ENCODE measurements at places on chromosomes 6 and 20.

- peak; percentile 46 for DNase-seq
Observed at GRCh38 chr6:26250698-26251044, 114.3 kb upstream of the BTN3A2 start.

GRCh38 chr20:58976061-58976730, 4.9 kb upstream of the NELFCD start:
- DNase-seq, result no peak

DNA sequence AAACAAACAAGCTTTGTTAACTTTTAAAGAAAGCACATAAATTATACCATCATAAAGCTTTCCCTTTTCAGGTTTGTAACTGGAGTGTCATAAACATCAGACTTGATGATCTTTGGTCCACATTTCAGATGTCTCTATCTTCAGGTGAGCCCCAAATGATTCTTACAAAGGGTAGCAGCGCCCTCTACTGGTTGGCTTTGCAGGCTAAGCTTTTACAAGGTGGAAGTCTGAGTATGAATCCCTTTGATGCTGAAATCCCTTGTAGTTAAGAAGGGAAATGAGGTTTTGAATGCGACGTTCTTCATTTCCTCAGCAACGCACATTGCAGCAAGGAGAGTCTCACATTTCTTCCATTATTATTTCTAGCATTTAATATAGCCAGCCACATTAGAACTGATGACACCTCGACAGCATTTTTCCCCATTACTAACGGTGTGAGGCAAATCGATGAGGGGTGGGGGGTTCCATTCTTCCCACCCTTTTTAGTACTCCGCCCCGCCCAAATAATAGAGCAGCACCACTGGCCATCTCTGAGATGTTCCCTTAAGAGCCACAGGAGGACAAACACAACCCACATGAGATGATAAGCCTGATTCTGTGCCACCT, 126.3 kb upstream of the NT5E start:
- DNase-seq, result peak; percentile 3

- no peak for DNase-seq
Observed at GRCh38 chr20:32975698-32976674, 28.2 kb downstream of the SUN5 start.

GRCh38 chr20:10604865-10605440, 68.8 kb downstream of the JAG1 start:
- no peak for DNase-seq

- no peak for DNase-seq
Observed at GRCh38 chr6:30876039-30876730, 8.1 kb upstream of the DDR1 start.

- DNase-seq, result no peak
Observed at GRCh38 chr6:118813775-118814174, 80.2 kb upstream of the ASF1A start.

GRCh38 chr6:142935553-142936517, 9.1 kb downstream of the HIVEP2 start:
- peak; percentile 22 for DNase-seq

DNA sequence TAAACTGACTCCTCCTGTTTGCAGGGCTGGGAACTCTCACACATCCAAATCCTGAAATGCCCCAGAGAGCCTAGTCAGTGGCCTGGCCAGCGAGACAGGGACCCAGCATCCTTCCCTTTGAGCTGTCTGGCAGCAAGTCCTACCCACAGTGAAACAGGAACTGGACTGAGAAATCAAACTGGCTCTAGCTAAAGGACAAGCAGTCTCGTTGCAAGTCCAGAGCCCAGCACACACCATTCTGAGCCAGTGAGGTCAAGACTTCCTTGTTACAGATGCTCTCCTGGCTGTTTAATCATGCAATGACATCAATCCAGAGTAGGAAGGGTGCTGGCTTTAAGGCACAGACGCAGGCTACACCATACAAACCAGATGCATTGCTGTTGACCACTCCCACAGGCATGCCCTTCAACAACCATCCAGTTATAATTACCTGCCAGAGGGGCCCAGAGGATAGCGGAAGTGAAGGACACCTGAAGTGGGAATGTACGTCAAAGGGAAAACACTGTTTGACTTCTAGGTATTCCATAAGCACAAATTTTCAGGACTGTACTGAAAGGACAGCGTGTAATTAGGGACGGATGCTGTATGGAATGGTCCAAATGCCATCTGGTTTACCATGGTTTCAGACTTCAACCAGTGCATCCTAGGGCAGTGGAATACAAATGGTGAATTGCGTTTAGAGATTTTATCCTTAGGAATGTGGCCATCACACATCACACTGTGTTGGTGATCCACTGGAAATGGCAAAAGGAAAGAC, 114.4 kb downstream of the SLC23A2 start:
- DNase-seq, result no peak

- DNase-seq, result no peak
Observed at GRCh38 chr6:119283214-119283613, 66.3 kb downstream of the MAN1A1 start.

GRCh38 chr6:80105972-80106417, 476 bp upstream of the BCKDHB start:
- DNase-seq, result no peak

DNA sequence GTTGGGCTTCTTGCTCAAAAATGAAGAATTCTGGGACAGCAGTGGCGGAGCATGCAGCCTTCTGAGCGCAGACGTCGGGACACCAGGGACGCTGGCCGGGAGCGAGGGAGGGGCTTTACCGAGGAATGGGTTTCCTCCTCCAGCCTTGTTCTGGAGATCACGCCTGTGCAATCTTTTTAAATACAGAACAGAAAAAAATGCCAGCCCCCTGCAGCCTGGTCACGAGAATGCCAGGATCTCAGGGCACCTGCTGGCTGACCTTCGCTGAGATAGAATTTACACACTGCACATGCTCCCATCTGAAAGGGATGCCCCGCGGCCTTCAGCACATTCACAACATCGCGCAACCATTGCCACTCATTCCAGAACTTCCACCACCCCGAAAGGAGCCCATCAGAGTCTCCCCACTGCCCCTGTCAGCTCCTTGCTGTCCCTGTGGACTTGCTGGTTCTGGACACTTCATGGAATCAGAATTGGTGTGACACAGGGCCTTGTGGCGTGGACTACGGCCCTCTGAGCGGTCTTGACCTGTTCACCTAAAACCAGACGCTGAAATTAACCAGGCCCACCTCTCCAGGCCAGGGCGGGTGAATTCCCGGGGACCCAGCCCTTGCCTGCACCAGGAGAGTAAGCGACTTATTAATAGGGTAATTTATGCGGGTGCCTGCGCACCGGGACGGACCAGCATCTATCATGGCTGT, 20.6 kb upstream of the BHLHE23 start:
- no peak for DNase-seq

DNA sequence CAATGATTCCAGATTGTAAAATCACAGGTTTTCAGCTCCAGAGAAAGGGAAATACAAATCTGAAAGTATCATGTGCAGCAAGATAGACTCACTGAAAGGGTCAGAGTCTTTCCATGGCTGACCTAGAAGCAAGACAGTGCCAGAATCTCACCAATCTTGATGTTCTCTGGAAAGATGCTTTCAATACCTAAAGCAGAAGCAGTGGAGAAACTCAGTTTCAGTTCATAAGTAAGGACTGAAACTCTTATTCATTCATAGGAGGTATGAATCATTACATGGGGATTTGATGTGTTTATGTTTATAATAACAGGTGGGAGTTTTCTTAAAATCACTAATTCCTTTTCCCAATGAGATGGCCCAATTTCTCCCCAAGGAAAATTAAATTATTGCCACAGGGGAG, 42.5 kb downstream of the SLC2A12 start:
- no peak for DNase-seq

GRCh38 chr20:10696650-10697049, 22.9 kb upstream of the JAG1 start:
- DNase-seq, result no peak

- no peak for DNase-seq
Observed at GRCh38 chr6:4751823-4752464, 24.3 kb upstream of the CDYL start.

GRCh38 chr6:127904160-127904559, 3.3 kb upstream of the THEMIS start:
- DNase-seq, result no peak

GRCh38 chr20:47663354-47664067, 121.8 kb downstream of the SULF2 start:
- DNase-seq, result peak; percentile 69

- no peak for DNase-seq
Observed at GRCh38 chr20:531608-532007, 12.0 kb downstream of the CSNK2A1 start.

DNA sequence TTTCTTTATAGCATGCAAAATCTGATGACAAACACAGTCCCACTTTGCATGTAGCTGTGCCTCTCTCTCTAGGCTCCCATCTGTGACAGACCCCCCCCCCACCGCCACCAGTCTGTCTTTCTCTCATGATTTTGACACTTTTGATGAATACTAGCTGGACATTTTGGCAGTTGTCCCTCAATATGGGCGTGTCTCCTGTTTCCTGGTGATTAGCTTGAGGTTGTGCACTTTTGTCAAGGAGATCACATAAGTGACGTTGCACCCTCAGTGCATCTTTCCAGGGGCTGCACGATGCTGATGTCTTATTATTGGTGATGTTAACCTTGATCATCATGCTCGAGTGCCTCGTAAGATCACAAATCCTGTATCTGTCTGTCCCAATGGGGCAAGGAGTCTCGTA, 155.1 kb downstream of the EYA2 start:
- no peak for DNase-seq

DNA sequence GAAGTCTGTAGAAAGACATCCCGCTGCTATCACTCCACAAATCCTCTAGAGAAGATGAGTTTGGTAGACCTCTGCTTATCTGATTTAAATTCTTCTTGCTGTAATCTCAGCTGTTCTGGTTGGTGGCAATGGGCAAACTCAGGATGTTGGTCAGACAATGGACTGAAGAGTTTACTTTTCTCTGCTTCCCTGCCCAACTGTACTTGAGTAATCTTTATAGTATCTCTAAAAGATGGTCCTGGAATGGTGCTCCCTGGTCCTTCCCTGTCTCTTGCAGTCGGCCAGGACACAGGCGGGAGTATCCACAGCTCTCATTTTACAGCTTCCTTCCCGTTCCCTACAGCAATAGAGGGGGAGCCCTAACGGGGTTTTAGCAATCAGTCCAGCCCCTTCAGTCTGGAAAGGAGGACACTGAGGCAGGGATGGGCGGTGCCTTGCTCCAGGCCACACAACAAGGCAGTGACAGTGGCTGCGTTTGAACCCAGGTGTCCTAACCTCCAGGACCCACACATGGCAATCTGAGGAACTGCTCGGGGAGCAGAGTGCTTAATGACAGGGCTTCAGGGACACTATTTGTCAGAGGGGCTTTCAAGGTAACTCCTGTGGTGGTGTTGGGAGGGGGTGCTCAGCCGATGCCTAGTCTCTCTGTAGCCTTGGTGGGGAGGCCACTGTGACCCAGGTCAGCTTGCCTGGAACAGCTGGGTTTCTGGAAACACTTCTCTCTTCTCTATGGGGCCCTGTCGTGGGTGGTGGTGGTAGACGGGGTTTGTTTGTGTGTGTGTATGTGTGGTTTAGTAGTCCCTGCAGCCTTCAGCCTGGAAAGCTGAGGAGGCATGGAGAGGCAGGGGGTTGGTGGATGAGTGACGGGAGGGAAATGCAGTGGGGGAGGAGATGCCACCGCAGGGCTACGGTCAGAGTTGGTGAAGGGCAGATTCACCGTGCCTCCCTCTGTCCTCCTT, 9.5 kb upstream of the VEGFA start:
- no peak for DNase-seq

- peak; percentile 41 for DNase-seq
Observed at GRCh38 chr6:111096246-111096645, 8.9 kb downstream of the SLC16A10 start.

DNA sequence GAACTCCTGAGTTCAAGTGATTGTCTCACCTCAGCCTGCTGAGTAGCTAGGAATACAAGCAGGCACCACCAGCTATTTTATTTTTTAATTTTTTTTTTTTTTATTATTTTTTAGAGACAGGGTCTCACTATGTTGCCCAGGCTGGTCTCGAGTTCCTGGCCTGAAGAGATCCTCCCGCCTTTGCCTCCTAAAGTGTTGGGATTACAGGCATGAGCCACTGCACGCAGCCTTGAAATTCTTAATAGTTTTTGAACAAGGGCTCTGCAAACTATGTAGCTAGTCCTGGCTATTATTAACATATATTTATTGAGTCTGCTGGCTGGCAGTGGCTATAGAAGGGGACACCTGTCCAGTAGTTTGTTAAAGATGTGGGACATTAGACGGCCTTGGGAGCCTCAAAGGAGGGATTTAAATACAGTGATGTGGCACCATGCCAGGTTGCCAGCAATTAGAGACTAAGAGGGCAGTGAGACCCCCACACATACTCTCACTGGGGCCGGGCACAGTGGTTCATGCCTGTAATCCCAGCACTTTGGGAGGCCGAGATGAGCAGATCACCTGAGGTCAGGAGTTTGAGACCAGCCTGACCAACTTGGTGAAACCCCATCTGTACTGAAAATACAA, 21.1 kb upstream of the TAF8 start:
- no peak for DNase-seq

GRCh38 chr6:137982418-137983189, 115.5 kb downstream of the TNFAIP3 start:
- no peak for DNase-seq

DNA sequence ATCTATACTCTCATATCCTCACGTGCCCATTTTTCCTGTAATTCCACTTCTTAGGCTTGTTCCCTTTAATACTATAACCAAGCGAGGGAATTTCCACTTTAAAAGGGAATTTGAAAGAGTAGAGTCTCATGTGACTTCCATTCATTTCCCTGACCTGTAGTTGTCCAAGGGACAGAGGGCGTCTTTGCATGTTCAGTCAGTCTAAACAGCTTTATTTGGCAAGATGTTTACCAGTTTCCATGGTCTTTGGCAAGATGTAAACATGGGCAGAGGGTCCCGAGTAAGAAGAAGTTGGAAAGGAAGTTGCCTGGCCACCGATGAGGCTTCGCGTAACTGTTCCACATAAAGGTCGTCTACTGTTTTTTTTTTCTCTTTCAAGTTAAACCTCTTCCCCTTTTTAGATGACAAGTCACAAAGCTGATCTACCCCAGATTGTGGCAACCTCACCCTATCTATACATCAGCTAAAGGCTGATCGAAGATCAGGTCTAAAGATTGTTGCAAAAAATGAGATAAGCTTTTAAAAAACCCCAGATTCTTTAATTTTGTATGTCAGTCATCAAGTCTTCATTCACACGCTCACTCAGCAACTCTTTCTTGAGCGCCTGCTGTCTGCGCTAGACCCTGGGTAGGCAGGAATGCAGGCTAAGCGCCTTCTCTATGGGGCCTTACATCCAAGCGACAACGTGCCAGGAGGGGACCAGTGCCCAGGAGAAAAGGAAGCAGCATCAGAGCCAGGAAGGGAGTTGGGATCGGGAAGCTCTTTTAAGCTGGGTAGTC, 31.7 kb upstream of the CCR6 start:
- DNase-seq, result peak; percentile 16

DNA sequence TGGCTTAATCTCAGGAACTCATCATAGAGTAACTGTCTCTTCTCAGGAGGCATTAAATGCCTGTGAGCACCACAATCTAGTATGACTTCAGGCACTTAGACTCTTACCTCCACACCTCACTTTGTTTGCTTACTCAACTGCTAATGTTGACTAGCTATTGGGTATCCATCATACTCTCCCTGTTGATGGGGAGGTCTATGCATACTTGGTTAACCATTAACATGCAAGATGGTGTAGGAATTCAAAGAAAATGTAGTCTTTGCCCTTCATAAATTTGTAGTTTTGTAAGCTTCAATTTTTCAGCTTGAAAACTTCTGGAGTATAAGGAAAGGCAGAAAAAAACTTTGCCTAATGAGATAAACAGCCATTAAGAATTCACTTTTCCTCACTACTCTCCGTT, 501.0 kb upstream of the MARCKS start:
- no peak for DNase-seq
